NCI-H526 (cell line): ENCODE measurements at places on chromosomes 6 and 20.

- DNase-seq, result no peak
Observed at GRCh38 chr6:34521463-34522285, 34.5 kb downstream of the SPDEF start.

GRCh38 chr6:83921315-83921714 lies 61.8 kb downstream of the CYB5R4 start:
- no peak for DNase-seq

DNA sequence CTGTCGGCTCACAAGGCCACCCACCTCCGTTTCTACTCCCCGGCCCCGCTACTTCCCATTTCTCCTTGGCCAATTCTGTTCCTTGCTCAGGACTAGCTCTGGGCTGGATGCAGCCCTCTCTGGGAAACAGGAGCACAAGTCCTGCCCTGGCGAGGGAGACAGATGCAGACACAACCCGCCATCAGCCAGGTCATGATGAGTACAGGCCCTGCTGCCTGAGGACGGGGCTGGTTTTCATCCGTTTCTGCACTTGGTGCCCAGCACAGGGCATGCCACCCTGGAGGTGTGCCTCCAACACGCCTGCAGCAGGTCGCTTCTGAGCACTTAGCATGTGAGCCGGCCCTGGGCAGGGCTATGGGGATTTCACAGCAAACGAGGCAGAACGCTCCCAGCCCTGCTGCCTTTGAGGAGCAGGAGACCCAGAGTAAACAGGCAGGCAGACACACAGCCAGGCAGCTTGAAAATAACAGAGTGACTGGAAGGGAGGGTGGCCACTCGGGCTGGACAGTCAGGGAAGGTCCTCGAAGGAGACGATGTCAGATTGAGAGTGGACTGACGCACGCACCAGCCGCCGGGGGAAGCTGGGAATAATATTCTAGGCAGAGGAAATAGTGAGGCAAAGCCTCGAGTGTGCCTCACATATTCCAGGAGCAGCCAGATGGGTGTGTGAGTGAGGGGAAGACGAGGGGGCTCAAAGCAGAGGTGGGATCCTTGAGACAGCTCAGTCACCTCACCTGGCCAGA lies 21.2 kb upstream of the VSTM2L start:
- no peak for DNase-seq

GRCh38 chr6:116159782-116160524 lies 34.0 kb upstream of the COL10A1 start:
- no peak for DNase-seq

GRCh38 chr6:79257381-79258205 lies 23.1 kb upstream of the HMGN3 start:
- no peak for DNase-seq

DNA sequence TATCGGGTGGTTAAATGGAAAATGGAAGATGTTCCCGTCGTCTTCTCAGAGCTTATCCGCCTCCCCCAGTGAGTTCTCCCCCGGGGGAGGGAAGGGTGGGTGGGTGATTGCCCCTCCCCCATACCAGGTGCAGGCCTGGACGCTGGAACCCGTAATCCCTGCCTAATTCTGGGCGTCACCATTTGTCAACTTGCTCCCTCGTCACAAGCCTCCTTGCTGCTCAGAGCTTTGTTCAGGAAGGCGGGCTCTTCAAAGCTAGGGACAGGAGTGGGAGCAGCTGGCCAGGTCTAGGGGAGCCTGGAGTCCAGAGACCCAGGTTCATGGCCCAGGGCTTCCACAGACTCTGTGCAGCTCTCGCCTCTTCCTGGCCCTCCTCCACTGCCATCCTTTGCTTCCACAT lies 25.6 kb downstream of the CDH22 start:
- no peak for DNase-seq

GRCh38 chr6:101662111-101662897 lies 268.8 kb downstream of the GRIK2 start:
- DNase-seq, result no peak

DNA sequence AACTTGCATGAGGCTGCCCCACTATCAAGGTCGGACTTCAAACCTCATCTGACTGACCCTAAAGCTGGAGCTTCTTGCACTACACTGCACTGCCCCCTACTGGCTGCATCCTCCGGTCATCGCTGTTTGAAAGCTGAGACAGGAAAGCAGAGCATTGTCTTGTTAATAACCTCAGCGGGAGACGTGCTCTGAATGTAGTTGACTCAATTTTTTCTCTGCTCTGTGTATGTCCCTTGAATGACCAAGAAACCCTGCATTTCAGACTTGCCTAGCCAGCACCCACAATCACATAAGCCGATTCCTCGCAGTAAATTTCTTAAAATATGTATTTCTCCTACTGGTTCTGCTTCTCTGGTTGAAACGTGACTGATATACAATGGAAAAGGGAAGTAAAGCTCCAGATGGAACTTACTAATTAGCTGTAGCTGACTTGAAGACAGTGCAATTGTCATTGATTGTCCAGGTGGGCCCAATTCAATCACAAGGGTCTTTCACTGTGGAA lies 27.8 kb downstream of the TCF21 start:
- peak; percentile 91 for DNase-seq

DNA sequence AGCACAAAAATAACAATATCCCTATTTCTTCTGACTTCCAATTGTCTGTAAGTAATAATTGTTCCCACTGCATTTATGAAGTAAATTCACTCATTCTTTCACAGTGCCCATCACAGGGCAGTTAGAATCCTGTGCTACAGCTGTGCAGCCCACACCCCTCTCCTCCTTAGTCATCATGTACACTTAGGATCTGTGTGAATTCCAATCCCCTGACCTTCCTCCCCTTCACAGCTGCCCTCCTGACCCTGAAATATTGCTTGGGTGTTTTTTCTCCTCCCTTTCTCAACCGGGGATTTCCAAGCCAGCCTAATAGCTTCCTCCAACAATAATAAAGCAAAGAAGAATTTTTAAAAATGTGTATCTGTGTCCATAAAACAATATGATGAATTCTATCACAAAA lies 91.5 kb upstream of the BEND6 start:
- DNase-seq, result no peak

GRCh38 chr20:32296819-32297420 lies 19.5 kb downstream of the KIF3B start:
- no peak for DNase-seq

GRCh38 chr6:128409003-128409402 lies 111.4 kb downstream of the PTPRK start:
- DNase-seq, result no peak

- peak; percentile 62 for DNase-seq
Observed at GRCh38 chr6:22737331-22737730, 168.0 kb downstream of the HDGFL1 start.

- DNase-seq, result no peak
Observed at GRCh38 chr20:26163890-26164289, 467.2 kb upstream of the ZNF337 start.
